ENCODE measurements at places on chromosomes 5 and 9. TPM values are rescaled to one million over a fixed set of nuclear protein-coding genes. Genes with fewer than 3 reads are reported as not detected.

The CAMK4 gene
- 141 TPM for total RNA-seq

The RAI14 gene
- 54.8 TPM for total RNA-seq

The GPX3 gene
- 17.5 TPM for total RNA-seq

The PCDHGB1 gene
- 20.3 TPM for total RNA-seq

The SPATA31A3 gene
- not detected for total RNA-seq

The DOK3 gene
- total RNA-seq = 9.1 TPM

The PCDHGA8 gene
- total RNA-seq = 30.0 TPM

The INSL6 gene
- not detected for total RNA-seq

The NPR3 gene
- total RNA-seq = 13.1 TPM

The SH3RF2 gene
- 0.94 TPM for total RNA-seq

Data from parietal lobe (tissue), 2 donors.